ENCODE measurements at places on chromosomes 1 and 21.
A peak's percentile ranks its signal among the peaks of the same experiment; 100 is the strongest.

GRCh38 chr1:98333406-98333805 lies 328.1 kb upstream of the SNX7 start:
- no peak for DNase-seq

DNA sequence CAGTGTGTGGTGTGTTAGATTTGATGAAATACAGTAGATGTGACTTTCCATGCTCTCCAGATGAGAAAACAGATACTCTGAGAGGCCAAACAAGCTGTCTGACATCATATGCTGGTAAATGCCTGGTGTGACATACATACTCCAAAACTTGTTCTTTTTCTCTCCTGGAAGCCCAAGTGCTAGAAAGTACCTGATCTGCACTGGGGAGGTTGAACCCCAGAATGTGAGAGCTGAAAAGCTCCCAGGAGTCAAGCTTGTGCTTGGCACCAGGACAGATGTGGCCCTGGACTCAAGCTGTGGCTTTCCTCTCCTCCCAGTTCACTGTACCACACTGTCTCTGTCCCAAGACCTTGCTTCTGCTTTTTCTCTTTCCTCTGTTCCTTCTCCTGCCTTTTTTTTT lies 389.0 kb upstream of the USP24 start:
- peak; percentile 53 for DNase-seq

DNA sequence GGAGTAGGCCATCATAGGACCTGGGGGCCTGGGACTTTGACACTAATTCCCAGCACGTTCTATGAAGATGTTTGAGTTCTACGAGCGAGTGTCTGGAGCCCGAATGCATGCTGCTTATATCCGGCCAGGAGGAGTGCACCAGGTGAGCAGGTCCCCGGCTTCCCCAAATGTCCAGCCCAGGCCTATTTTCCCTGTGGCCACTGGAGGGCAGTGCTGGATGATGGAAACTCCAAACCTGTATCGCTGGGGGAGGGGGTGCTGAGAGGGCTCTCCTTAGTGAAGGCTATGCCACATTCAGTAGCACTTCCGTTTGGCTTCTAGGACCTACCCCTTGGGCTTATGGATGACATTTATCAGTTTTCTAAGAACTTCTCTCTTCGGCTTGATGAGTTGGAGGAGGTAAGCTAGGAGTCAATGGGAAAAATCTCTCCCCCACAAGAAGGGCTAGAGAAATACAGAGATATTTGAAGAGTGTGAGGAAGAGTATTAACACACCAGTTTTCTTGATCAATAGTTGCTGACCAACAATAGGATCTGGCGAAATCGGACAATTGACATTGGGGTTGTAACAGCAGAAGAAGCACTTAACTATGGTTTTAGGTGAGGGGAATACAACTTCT lies 5.2 kb upstream of the FCER1G start:
- peak; percentile 80 for DNase-seq

GRCh38 chr1:3273447-3273846 lies 181.0 kb upstream of the ARHGEF16 start:
- DNase-seq = no peak

- no peak for DNase-seq
Measured at GRCh38 chr1:44911026-44911425, 68.0 kb upstream of the PTCH2 start.

DNA sequence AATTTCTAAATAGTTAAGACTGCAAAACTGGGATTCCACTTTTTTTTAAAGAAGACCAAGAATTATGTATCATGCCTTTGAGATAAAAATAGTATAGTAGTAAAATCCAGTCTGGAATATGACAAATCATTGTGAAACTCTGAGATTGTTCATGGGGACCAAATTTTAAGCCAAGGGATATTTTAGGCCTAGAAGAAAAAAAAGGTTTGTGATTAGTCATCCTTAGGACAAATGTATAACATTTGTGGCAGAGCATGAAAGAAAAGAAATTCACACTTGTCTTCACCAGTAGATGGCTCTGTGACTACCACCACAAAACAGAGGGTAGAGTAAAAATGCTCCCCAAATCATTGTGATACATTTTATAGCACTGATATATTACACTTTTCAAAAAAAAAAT lies 226.1 kb downstream of the KCTD3 start:
- no peak for DNase-seq
